Muscle of leg (tissue), 16 donors: ENCODE measurements at places on chromosomes 4 and X. TPM values are rescaled to one million over a fixed set of nuclear protein-coding genes. Genes with fewer than 3 reads are reported as not detected.

GRCh38 chr4:8745005-8745790 lies 126.4 kb downstream of the HMX1 start:
- no peak for DNase-seq

- DNase-seq, result no peak
These were observed 1.9 kb upstream of the EIF1AX start for GRCh38 chrX:20143561-20143960.

GRCh38 chrX:1500701-1501624 lies 36.0 kb downstream of the P2RY8 start:
- DNase-seq, result no peak

DNA sequence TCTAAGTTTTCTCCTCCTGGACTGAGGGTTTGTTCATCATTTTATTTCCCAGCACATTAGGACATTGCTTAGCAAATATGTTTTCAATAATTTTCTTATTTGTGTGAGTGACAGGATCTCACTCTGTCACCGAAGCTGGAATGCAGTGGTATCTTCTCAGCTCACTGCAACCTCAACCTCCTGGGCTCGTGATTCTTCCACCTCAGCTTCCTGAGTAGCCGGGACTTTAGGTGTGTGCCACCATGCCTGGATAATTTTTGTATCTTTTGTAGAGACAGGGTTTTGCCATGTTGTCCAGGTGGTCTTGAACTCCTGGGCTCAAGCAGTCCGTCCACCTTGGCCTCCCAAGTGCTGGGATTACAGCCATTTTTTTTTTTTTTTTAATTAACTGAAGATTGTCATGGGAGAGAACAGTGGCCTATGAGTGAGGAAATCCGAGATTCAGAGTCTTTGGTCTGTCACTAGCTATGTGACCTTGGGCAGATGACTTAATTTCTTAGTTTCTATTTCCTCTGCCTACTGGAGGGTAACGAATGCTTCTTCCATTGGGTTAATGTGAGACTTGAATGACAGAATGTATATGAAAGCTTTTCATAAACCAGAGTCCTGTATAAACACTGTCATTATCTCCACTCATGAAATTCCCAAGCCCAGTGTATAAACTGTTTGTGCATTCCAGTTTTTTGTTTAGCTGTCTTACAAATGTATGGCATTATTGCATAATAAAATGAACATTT lies 23.9 kb downstream of the MOB1B start:
- no peak for DNase-seq

- no peak for DNase-seq
These were observed 103.0 kb downstream of the IRF2 start for GRCh38 chr4:184371390-184371787.

- peak; percentile 97 for DNase-seq
These were observed 92.3 kb downstream of the REPS2 start for GRCh38 chrX:17038681-17039161.

DNA sequence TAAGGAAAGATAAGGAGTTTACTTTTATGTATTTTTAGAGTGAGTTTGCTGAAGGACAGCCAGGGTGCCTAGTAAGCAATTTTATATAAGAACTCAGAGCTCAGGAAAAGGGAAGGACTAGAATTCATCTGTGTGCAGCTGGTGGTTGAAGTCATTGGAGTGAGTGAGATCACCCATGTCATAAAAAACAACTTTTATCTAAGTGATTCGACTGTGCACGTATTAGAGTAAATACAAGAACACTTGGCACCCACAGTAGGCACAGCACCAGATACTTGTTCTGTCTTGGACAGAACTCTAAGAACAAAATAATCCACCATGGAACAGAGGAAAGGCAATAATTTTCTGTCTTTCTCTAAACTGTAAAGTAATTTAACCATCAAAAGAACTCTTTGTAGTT lies 31.6 kb downstream of the SYNPO2 start:
- peak; percentile 49 for DNase-seq

Gene CYTL1
- 11.0 TPM for total RNA-seq

GRCh38 chr4:28555866-28556265 lies 1695.2 kb downstream of the STIM2 start:
- DNase-seq, result peak; percentile 24

DNA sequence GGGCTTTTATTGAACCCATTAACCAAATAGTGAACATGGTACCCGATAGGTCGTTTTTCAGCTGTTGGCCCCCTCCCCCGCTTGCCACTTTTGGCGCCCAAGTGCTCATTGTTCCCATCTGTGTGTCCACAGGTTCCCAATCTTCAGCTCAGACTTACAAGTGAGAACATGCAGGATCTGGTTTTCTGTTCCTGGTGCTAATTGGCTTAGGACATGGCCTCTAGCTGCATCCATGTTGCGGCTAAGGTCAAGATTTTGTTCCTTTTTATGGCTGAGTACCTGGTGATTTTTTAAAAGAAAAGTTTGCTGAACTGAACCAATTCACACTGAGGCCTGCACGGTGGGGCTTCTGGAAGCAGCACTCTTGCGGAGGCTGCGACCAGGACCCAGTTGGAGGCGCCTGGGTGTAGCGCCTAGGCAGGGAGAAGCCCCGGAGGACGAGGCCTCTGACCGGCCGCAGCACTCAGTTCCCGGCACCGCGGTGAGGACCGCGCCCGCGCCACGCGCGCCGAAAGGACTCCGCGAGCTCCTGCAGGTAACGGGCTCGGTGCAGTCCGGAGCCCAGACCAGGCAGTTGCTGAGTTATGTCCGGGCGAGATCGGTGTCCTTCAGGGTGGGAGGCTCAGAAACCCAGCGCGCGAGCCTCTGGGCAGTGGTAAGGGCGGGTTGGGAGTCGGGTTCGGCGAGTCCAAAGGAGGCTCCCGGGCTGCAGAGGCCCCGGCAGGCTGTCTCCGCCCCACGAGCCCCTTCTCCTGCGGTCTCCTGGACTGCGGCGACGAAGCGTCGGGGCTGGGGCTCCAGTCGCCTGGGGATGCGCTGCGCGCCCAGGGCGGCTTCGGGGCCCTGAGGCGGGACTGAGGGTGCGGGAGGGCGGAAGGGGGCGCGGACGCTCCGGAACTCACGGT lies 15.8 kb upstream of the SLC25A4 start:
- no peak for DNase-seq

GRCh38 chr4:158186815-158187214 lies 14.0 kb upstream of the GASK1B start:
- no peak for DNase-seq

Gene AR
- total RNA-seq, result 8.1 TPM

DNA sequence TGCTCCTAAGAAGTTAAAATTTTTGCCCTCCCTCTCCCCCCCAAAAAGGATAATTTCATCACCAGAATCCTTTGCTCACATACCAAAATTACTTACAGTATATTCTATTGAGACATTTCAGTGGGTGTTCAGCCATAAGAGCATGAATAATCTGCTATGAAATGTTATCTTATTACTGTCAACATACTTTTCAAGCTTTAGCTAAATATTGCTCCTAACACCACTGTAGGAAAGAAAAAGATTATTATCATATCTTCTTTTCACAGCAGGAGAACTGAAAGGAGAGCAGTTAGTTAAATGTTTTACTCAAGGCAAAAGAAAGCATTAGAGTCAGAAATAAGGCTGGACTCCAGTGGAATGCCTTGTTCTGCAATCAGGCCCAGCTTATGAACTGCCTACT lies 231.0 kb upstream of the GYPA start:
- DNase-seq, result no peak

GRCh38 chr4:15250021-15250441 lies 177.8 kb upstream of the C1QTNF7 start:
- peak; percentile 95 for DNase-seq

DNA sequence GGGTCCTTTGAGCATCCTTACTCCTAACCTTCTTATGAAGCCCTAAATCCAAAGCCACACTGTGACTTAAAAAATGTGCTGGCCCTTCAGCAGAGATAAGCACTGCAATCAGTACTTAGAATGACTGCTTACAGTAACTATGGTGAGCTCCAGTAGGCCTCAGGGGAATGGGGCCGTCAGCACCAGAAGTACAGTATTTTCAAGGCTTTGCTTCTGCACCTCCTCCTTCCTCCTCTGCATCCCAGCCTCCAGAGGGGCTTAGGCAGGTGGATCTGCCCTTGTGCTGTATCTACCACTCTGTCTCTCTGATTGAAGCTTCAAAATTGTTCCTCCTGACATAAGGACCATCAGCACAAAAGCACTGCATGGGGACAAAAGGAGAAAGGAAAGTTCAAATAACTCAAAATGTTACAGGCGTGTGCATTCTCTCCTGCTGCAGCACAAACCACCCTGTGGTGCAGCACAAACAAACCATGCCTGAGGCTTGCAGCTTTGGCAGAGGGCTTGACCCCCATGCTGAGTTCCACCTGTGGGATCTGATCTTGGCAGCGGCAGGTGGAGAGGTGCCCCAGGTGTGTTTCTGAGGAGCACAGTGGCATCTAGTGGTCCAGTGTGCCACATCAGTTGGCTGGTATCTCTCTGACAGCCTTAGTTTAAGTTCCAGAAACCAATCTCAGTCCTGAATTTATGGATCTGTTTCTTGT lies 164.7 kb downstream of the SOWAHB start:
- DNase-seq, result no peak

DNA sequence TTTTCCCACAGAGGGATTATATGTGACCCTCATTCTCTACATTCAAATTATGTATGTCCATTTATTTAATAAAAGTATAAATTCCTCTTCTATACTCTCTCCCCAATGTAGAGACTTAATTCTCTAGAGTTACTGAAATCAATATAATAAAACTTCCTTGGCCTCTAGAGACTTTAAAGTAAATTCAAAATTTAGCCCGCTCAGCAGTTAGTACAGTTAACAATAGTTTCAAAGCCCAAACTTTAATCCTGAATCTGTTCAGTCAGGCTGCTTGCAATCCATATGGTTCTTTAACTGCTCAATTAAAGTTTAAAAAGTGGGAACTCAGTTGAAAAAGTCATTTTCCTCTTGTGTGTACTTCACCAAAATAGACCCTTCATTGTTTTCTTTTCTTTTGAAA lies 2558.4 kb downstream of the ARAP2 start:
- DNase-seq, result no peak
